Heart left ventricle (tissue), 16 donors: ENCODE measurements at places on chromosomes 12 and 14. TPM values are rescaled to one million over a fixed set of nuclear protein-coding genes. Genes with fewer than 3 reads are reported as not detected.

DNA sequence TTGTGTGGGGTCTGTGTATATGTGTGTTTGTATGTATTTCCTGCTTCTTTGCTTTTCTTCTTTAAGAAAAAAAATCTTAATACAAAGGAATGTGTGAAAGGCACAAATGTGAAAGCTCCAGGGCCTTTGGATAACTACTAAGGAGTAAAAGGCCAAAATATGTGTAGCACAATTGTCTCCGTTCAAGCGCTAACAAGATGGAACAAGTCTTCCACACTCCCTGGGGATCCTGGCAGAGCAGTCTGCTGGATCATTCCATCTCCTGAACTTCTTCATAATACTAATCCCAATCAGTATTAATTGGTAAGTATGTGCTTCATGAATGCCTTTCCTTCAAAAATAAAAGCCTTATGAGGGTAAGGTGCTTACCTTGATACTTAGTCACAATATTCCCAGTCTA lies 462.5 kb upstream of the TBX3 start:
- no peak for DNase-seq

GRCh38 chr14:94617988-94618822 lies 6.0 kb downstream of the SERPINA3 start:
- no peak for DNase-seq

Gene RHOF
- total RNA-seq: 18.8 TPM

GRCh38 chr14:60304509-60304908 lies 55.5 kb downstream of the PPM1A start:
- DNase-seq: no peak

- peak; percentile 4 for DNase-seq
Observed at GRCh38 chr14:99147366-99147740, 124.6 kb downstream of the BCL11B start.

DNA sequence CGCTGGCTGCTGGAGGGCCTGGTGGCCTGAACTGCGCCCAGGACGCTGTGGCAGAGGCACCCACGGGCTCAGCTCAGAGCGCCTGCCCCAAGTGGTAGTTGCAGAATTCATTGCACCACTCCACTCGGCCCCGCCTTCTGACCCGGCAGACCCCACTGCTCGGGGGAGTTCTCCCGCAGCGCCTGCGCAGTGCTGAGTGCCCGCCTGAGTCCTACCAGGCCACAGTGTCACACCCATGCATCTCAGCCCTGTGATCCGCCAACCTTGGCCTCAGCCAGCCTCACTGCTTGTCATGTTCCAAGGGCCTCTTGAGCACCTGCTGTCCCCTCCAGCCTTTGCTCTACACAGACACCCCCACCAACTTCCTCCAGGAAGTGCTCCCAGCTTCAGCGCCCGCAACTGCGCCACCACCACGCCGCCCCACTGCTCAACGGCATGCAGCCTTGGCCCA lies 12.2 kb downstream of the DEGS2 start:
- DNase-seq: no peak

DNA sequence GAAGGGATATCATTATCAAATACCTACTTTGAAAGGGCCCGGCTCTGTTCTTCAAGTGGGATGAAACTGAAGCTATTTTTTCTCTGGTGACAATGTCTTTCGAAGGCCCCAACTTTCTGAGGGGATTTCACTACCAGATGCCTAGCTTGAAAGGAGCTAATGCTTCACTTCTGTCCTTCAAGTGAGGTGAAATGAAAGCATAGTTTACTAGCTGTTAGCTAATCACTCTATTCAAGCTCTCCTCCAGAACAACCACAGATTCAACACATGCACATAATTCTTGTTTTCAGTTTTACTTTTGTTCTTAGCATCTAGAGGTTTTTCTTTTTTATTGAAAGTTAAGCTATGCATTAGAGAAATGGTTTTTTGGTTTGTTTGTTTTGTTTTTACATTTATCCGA lies 571.4 kb downstream of the NOVA1 start:
- DNase-seq: no peak

DNA sequence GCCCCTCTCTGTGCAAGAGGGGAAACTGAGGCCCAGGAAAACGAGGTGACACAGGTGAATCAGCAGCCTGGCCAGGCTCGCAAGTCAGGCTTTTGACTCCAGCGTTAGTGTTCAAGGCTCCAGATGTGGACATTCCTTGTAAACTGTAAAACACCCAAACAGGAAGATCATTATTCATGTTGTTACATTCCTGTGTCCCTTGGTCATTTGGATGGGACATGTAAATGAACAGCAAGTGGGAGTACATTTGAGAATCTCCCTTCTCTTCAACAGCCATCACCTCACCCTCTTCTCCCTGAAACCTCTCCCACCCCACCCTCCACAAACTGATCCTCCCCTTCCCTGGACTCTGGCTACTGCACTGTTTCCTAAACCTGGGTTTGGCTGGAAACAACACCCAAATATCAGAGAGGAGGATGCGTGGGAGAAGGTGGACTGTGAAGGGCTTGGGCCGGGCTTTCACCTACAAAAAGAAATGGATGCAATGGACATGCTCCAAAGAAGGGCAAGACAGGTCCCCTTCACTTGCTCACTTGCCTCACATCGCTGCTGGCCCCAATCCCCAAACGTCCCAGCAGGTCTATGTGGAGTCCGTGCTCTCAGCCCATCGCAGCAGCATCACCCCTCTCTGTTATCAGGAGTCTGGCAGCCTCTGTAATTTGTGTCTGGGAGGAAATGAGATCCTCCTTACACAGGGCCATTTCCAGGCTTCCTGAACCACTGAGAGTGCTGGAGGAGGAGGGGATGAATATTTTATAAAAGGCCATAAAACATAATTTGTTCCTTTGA lies 76.7 kb downstream of the GALNT8 start:
- DNase-seq: no peak

DNA sequence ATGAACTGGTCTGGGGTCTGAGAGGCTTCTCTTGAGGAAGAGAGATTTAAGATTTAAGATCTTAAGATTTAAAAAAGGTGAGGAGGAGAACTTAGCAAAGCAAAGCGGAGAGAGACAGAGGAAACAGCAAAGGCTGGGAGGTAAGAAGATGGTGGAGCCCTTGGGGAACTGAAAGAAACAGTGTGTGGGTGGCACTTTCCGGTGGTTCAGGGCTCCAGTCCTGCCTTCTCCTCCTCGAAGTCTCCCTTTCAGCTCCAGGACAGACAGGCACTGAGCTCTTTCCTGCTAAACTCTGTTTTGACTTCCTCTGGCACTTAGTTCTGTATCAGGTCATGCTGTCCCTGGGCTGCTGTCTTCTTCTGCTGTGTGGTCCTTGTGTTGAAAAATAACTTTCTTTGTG lies 298.7 kb upstream of the SRRM4 start:
- DNase-seq: no peak

DNA sequence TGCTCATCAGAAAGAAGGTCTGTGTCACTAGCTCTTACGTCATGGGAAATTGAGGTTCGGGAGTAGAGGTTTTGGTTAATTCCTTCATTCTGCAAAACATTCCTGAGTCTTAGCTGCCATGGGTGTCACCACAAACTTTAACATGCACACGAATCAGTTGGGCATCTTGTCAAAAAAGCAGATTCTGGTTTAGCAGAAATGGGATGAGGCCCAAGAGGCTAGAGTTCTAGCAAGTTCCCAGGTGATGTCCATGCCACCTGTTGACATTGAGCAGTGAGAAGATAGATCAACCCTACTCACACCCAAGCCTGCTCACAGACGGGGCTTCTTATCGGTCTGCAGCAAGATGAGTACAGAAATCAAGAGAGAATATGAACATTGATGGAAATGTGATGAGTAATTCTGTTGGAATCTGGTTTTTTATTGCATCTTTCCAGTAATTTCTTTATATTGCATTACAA lies 11.7 kb upstream of the RIN3 start:
- no peak for DNase-seq

Gene AGAP2
- 4.2 TPM for total RNA-seq

DNA sequence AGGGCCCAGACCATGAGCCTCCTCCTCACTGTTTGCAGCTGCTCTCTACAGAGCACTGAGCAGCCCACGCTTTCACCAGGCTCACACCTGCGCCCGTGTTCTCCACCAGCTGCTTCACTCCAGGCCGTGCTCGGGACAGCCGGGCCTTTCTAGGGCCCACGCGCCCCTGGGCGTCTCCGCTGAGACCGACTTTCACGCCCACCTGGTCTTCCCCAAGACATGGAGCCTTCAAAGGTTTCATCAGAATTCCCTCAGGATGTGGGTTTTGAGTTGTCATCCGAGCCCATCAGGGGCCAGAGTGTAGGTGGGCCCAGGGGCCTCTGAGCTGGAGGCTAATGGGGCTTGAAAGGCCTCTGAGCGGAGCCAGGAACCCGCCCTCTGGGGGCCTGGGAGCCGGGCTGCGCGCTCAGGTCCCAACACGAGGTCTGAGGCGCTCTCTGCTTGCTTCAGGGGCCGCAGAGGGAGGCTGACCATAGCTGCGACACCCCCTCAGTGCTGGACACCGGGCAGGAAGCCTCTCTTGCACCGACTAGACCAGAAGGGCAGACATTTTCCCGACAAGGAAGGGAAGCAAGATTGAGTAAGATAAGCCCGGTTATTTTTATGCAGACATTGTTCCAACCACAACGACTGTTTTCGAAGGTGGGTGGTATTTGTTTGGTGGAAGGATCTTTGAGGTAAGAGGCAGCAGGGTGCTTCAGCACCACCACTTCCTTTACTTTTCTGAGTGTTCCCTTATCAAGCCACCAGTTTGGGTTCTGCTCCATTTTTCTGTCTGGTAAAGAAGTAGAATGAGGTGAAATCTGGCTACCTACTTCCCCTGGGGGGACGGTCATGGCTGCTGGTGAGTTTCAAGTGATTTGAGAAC lies 125.0 kb upstream of the FUT8 start:
- no peak for DNase-seq

GRCh38 chr14:60251877-60252276 lies 2.9 kb downstream of the PPM1A start:
- DNase-seq: no peak

DNA sequence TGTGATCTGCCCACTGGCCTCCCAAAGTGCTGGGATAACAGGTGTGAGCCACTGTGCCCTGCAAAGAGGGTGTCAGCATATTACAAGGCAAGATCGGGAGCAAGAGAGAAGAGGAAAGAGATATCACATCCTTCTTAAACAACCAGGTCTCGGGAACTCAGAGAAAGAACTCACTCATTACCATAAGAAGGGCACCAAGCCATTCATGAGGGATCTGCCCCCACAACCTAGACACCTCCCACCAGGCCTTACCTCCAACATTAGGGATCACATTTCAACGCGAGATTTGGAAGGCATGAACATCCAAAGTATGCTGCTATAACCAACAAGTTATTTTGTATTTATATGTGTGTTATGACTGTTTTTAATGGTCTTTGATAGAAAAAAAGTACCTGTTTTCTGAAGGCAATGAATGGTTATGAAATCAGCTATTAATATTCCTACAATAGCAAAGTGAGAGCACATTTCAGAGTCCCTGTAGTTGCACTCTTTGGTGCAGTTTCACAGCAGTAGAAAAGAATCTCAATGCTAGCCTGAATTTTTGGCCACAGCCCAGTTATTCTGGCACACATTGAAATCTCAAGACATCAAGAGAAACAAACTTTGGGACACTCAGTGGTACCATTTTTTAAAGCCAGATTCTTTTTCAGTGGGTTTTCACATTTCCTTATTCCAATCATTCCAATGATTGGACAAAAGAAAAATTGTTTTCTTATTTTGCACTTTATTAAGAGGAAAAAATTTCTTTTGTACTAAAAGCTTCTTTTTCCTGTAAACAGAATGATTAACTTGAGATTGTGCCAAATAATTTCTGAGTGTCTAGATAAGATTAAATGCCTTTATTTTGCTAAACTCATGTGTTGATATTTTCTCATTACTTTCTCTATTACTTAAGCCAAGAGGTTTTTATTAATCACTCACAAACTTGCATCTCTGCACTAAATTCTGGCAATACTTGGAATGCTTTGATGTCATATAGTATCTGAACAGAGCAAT lies 582.6 kb upstream of the ATP2B1 start:
- no peak for DNase-seq
